Stimulated activated CD4-positive, alpha-beta T cell treated with anti-CD3 and anti-CD28 coated beads, Interleukin-4, amount 100 ng/mL, for 1 hour (primary cell): ENCODE measurements at places on chromosomes 11 and 22.
A peak's percentile ranks its signal among the peaks of the same experiment; 100 is the strongest.

GRCh38 chr11:14422052-14422813 is 63.2 kb upstream of the RRAS2 start:
- DNase-seq, result no peak

DNA sequence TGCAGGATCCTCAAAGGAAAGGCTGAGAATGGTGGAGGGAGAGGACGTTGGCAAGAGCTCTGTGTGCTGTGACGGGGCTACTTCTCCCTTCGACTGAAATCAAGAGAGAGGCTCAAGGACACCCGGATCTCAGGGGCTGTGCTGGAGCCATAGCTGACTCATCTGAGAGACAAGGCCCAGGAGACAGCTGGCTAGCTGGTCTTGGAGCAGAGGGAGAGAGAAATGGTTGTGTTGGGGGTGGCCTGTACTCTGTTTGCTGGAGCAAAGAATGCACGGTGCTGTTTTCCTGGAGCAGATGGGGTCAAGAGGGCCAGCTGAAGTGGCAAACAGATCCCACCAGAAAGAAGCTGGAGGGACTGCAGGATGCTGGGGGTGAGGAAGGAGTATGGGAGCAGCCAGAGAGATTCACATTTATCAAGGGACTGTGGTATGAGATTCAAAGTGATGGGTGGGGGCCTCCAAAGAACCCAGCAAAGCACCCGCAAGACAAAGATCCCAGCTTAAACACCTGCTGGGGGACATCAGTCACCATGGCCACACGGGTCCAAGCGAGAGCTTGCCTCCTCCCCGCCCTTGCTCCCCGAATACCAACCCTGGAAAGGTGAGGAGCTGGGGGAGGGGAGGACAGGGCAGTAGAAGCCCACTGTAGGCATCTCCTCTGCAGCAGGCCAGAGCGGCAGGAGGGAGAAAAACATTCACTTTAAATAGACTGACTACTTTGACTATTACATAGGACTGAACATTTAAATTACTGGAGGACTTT is 40.8 kb downstream of the MAP6 start:
- no peak for DNase-seq

- DNase-seq, result no peak
Observed at GRCh38 chr11:70144262-70144661, 58.8 kb upstream of the FADD start.

DNA sequence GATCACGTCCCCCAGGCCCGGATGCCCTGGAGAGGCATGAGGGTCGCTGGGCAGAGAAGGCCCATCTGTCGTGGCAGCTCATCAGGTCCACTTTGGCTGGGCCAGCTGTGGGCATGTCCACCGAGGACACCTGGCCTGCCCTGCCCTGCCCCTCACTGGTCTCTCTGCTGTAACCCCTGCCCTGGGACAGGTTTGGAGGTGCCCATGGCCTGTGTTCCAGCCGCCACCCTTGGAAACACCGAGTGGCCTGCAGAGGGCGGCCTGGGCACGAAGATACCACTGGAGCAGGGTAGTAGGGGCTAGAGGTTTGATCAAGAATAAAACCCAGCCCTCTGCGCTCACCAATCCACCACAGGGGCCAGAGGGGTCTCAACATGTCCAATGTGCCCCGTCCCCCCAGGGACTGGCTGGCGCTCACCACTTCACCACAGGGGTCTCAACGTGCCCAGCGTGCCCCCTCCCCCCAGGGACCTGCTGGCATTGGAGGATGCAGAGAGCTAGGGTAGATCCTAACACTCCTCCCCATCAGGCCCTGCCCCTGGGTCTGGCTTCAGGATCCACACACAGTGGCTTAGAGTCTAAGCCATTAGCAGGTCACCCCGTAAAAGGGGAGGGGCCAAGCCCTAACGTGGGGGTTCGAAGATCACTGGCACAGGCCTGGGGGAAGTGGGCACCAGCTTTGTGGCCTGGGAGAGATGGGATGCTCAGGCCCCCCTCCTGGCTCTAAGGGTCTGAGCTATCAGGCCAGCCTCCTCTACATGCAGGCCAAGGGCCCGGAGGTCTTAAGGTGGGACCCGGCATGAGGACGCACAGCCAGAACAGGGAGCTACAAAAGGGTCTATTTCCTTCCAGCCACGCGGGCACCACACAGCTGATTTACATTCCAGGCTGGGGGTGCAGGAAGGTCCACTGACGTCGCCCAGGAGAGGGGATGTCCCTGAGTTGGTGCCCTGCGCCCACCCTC is 1.3 kb upstream of the HDAC10 start:
- peak; percentile 74 for DNase-seq

DNA sequence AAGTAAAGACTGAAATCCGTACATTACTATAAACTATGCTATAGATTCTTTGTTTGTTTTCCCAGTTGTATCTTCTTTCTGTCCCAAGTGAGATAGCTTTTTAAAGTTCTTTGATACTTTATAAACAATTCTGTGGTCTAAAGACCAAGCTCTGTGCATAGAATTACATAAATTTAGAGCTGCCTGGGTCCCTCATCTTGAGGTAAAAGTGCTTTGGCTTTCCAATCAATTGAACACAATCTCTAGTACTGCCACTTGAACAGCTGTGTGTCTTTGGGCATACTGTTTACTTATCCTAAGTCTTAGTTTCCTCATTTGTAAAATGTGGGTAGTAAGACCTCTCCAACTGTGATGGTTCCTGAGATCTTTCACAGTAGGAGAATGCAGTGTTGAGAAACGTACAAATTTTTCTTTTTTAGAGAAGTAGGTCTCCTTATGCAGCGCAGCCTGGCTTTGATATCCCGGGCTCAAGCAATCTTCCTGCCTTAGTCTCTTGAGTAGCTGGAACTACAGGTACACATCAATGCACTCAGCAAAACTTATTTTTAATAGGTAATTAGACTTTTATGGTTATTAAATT is 2.5 kb upstream of the EED start:
- no peak for DNase-seq

GRCh38 chr11:47271961-47272661 is 2.2 kb downstream of the MADD start:
- no peak for DNase-seq

GRCh38 chr11:394858-395655 is 1.0 kb downstream of the PKP3 start:
- DNase-seq, result no peak

DNA sequence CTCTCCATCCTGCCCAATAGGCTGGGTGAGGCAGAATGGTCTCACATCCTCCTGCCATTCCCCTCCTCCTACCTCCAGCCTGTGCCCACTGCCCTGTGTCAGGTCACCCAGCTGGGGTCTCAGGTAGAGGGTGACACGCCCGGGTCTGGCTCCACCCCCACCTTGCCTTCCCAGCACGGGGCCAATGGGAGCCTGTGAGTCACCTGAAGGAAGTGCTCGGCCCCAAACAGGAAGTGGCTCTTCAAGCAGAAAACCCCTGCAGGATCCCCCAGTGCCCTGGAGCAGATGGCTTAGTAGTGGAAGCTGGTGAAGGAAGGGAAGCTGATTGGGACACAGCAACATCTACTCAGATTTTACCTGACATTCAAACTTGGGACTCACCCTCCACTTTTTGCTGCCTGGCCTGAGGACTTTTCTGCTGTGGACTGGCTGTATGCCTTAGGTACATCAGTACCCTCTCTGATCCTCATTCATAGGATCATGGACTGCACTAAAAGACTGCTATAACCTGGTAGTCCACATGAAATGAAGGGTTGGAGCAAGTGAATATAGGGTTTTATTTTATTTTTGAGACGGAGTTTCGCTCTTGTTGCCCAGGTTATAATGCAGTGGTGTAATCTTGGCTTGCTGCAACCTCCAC is 33.4 kb downstream of the GDPD5 start:
- peak; percentile 58 for DNase-seq

- DNase-seq, result no peak
Observed at GRCh38 chr11:10911907-10912306, 54.1 kb upstream of the ZBED5 start.

- peak; percentile 5 for DNase-seq
Observed at GRCh38 chr11:22787551-22788162, 41.9 kb downstream of the SVIP start.

- DNase-seq, result no peak
Observed at GRCh38 chr11:67275606-67276409, 9.5 kb downstream of the GRK2 start.

- no peak for DNase-seq
Observed at GRCh38 chr11:63666874-63667273, 4.3 kb downstream of the ATL3 start.

GRCh38 chr22:40240160-40240559 is 62.4 kb downstream of the TNRC6B start:
- no peak for DNase-seq

DNA sequence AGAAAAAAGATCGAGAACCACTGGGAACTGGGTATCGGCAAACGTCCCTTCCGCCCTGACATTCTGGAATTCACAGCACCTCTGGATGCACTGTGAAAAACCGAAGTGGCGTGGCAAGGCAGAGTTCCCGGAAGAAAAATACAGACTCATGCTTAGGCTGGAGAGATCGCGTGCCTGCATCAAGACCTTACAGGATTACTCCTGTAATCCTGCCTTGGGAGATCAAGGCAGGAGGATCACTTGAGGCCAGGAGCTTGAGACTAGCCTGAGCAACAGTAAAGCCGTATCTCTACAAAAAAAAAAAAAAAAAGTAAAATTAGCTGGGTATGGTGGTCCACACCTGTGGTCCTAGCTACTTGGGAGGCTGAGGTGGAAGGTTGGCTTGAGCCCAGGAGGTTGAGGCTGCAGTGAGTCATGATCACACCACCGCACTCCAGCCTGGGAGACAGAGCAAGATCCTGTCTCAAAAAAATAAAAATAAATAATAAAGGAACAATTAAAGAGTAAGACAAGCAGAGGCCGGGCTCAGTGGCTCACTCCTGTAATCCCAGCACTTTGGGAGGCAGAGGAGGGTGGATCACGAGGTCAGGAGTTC is 19.9 kb upstream of the TEF start:
- DNase-seq, result no peak

- DNase-seq, result no peak
Observed at GRCh38 chr11:48116437-48117228, 100.0 kb upstream of the OR4B1 start.

- DNase-seq, result no peak
Observed at GRCh38 chr22:30240541-30241417, 5.8 kb downstream of the LIF start.

GRCh38 chr11:2681408-2682145 is 18.2 kb downstream of the KCNQ1OT1 start:
- no peak for DNase-seq

GRCh38 chr11:105991888-105992287 is 30.2 kb downstream of the MSANTD4 start:
- DNase-seq, result no peak

DNA sequence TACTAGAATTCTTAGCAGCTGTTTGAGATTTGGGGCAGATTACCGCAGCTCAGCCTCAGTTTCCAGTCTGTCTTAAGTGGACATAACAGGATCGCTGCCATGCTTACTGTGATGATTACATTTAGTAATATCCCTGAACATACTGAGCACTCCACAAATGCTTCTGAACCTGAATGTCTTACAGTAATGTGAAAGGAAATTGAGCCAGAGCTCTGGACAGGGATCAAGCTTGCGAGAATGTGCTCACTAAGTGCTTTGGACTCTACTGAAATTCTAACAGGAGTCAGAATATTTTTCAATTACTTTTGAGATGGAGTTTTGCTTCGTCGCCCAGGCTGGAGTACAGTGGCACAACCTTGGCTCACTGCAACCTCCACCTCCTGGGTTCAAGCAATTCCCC is 118.6 kb upstream of the RASSF10 start:
- no peak for DNase-seq

DNA sequence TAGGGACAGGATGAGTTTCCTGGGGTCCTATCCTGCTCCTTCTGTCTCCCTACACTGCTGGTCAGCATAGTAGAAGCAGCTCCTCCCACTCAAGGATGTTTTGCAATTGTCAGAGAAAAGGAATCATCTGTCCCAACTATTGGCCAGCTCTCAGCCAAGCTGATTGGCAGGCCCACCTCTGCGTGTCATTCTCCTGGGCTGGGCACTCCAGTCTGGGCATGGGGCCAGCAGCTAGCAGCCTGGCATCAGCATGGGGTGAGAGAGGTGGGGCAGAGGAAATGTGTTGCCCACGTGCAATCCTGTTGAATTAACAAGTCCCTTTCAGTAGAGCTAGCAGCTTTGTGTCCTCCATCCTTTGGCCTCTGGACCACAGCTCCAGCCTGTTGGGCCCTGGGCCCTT is 14.1 kb downstream of the ANKK1 start:
- no peak for DNase-seq

DNA sequence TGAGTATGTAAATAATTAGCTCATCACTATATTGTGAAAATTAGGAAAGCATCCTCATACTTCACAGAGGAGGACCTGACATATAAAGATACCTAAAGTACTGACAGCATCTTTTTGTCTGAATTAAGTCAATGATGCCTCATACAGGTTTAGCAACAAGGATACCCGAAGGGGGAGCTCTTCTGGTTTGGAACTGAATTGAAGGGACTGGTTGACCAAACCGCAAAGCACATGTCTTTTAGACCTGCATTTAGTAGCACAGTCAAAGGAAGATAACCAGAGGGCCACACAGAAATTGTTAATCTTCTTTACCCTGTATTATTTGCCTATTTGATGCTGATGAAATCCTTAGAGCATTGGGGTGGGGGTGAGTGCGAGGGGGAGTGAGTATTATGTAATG is 12.9 kb upstream of the WT1 start:
- no peak for DNase-seq

GRCh38 chr22:41062146-41062545 is 30.2 kb upstream of the EP300 start:
- DNase-seq, result no peak

- DNase-seq, result no peak
Observed at GRCh38 chr11:41943656-41944055, 484.2 kb upstream of the LRRC4C start.

GRCh38 chr22:30178181-30179126 is 68.1 kb downstream of the LIF start:
- peak; percentile 47 for DNase-seq

GRCh38 chr22:35258191-35258988 is 1.1 kb downstream of the HMGXB4 start:
- DNase-seq, result no peak

- DNase-seq, result no peak
Observed at GRCh38 chr11:34823197-34823596, 93.0 kb downstream of the APIP start.

DNA sequence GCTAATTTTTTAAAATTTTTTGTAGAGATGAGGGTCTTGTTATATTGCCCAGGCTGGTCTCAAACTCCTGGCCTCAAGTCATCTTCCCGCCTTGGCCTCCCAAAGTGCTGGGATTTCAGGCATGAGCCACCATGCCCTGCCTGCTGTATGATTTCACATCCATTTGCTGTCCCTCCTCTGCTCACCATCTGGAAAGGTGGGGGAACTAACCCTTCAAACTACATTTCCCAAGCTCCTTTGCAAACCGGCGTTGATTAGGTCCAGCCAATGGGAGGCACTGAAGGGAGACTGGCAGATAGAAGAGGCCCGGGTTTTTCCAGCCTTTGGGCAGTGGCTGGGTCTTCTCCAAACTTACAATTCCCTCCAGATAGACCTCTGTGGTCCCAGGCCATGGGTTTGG is 19.3 kb downstream of the RFPL1 start:
- no peak for DNase-seq

- no peak for DNase-seq
Observed at GRCh38 chr11:34415538-34415937, 23.2 kb upstream of the CAT start.
